Upper lobe of right lung (tissue), 1 donor: ENCODE measurements at places on chromosomes 4 and X. TPM values are rescaled to one million over a fixed set of nuclear protein-coding genes. Genes with fewer than 3 reads are reported as not detected.
A peak's percentile ranks its signal among the peaks of the same experiment; 100 is the strongest.

Gene POLR2B
- 65.8 TPM for total RNA-seq

Gene IQSEC2
- 17.3 TPM for total RNA-seq

Gene KLB
- total RNA-seq: 0.87 TPM

Gene TRIM75
- total RNA-seq: not detected

Gene SMIM43
- not detected for total RNA-seq

Gene SRPK3
- total RNA-seq: not detected

GRCh38 chr4:2818351-2818939 is 25.2 kb upstream of the ADD1 start:
- DNase-seq: no peak

DNA sequence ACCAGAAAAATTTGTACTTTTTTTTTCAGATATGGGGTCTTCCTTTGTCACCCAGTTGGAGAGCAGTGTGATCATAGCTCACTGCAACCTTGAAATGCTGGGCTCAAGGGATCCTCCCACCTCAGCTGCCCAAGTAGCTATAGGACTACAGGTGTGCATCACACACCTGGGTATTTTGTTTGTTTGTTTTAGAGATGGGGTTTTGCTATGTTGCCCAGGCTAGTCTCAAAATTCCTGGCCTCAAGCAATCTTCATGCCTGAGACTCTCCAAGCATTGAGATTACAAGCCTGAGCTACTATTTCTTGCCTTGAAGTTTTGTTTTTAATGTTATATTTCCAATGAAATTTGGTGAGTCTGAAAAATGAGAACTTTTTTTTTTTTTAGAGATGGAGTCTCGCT is 847.8 kb downstream of the TRIML1 start:
- no peak for DNase-seq

- DNase-seq: no peak
These were observed 231.0 kb downstream of the LDB2 start for GRCh38 chr4:16667464-16667863.

GRCh38 chr4:18039113-18039512 is 17.6 kb upstream of the LCORL start:
- no peak for DNase-seq

- peak; percentile 83 for DNase-seq
These were observed at the start of gene AR for GRCh38 chrX:67543818-67544217. Gene AR (plus strand): TSS chrX:67544021. CDS start chrX:67545147, 1,126 bp downstream.

DNA sequence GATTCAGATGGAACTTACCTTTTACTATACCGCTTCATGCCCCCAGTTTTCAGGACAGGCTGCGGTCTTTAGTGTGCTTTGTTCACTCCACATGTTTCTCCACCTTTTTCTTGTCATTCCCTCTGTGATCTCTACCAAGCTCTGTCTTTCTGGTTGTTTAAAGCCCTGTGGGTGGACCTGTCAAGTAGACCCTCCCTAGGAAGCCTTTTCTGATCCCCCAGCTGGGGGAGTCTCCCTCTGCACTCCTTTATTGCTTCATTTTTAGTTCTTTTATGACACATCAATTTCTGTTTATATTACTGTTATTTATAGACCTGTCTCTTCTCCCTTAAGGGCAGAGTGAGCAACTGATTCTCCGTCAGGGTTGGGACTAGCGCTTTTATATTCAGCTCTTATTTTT is 150.2 kb downstream of the C4orf33 start:
- no peak for DNase-seq

DNA sequence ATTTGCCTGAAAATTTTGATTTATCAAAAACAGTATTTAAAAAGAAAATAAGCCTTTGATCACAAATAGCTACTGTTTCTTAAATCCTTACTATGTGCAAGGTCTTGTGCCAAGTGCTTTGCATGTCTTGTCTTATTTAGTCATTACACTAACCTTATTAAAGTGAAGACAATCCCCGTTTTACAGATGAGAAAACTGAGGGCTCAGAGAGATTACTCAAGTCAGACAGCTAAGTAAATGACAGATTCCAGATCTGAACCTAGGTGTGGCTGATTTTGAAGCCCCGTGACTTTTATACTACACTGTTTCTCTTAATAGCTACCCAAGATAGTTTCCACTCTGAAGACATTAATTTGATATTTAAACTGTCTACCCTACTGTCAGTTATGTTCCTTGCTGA is 38.2 kb downstream of the AFF2 start:
- no peak for DNase-seq

DNA sequence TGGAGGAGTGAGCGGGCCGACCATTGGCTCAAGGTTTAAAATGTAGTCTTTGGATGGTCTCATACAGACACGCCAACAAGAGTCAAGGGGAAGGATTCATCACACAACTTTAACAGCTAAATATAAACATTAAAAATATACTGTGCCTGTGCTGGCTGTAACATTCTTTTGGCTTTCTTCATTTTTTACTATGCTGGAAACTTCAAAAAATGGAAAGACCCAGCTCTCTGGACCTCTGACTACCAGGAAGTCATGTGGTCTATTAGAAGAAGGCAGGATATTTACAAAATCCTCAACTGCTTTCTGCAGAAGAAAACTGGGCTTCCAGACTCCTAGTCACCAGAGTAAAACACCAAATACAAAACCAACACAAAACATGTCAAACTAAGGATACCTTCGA is 49.8 kb upstream of the KLF3 start:
- DNase-seq: no peak

GRCh38 chr4:85826060-85826678 is 351.2 kb downstream of the ARHGAP24 start:
- no peak for DNase-seq

- no peak for DNase-seq
These were observed 36.7 kb upstream of the HDAC8 start for GRCh38 chrX:72609313-72609712.

GRCh38 chr4:23144707-23145106 is 452.0 kb downstream of the GBA3 start:
- no peak for DNase-seq

DNA sequence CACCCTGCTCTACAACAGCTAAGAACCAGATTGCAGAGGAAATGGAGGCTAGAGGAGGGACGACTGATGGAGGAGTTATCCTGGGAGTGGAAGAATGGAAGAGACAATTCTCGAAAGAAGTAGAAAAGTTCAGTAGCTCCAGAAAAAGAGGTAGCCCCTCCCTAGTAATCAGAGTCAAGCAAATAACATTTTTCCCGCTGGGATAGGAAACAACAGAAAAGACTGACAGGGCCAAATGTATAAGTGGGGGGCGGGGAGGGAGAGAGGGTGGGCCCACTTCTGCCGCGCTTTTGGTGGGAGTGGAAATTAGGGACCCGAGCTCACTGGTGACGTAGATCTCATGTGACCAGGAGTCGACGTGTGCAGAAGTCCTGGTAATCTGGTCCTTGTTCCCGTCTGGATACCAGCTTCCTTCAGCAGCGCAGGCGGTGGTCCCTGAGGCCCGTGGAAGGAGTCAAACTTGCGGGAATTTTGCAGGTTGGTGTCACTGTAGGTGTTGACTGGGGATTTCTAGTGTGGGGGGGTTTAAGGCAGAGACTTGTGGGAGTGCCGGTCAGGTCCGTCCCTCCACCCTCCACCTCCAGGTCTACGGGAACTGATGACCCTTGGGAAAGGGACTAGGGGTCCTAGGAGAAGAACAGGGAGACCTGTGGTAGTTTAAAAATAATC is at the start of gene TCEAL9:
TCEAL9 (plus strand) TSS at position 377 of the 669 bp plus-strand sequence. CDS start 1,179 bp downstream, outside the sequence.
- peak; percentile 65 for DNase-seq

GRCh38 chr4:183244019-183244418 is 76.1 kb downstream of the CLDN22 start:
- no peak for DNase-seq

- DNase-seq: no peak
These were observed 57.7 kb upstream of the UGT2B7 start for GRCh38 chr4:69038582-69038981.
